ENCODE measurements at places on chromosomes 11 and 22.

DNA sequence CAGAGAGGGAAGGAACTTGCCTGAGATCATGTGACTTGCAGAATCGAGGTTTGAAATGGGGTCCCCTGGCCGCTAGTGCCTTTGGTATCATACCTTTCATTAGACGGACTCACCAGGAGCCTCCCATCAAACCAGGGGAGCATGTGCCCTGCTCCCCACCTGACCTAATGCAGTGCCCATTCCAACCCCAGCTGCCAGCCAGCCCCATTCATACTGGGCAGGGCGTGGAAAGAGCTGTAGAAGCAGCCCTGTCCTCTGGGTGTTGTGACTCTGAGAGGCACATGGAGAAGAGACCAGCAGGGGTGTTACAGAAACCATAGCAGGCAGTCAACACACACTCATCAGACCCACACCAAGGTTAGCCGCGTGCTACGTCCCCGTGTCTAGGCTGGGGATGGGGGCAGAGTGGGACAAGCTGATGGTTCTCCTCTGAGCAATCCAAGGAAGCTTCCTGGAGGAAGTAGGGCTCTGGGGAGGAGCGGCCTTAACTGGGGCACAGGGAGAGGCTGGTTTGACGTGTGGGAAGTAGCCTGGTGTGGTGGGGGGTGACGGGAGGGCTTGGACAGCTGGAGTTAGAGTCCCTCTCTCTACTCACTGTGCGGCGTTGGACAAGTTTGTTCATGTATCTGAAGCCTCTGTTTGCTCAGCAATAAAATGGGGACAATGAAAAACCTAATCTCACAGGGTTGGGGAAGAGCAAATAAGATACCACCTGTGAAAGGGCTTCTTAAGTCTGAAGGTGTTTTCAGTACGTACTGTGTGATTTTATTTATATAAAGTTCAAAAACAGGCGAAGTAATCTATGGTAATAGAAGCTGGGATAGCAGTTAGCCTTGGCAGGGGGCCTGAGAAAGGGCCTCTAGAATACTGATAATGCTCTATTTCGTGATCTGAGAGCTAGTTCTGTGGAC is 14.0 kb downstream of the GRIK4 start:
- DNase-seq: no peak

DNA sequence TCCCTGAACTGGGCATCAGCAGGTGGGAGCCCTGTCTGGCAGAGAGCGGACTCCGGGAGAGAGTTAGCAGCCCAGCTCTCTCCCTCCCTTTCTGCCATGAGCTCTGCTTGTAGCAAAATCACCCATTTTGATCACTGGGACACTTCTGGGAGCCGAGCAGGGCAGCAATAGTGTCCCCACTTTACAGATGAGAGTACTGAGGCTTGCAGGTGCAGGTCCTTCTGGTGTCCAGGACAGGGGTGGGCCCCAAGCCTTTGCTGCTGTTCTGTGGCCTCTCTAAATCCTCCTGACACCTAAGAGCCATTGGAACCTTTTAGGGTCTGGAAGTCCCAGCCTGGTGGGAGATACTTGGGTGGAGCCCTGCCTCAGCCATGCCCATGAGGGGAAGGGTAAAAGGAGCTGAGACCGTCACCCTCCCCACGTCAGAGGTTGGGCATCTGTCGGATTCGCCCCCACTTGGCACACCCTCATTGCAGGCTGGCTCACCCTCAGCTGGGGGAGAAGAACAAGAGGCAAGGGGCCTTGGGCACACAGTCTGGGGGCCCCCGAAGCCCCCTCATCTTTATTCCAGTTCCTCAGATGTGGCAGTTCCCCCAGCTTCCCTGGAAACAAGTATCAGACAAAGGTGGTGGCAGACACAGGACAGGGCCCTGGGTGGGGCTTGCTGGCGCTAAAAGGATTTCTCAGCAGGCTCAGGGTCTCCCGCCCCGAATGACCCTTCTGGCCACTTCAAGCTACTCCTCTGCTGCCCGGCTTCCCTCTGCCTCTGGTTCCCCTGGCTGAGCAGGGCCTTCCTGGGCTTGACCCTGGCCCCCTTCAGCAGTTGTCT is 4.5 kb downstream of the RIN1 start:
- no peak for DNase-seq

DNA sequence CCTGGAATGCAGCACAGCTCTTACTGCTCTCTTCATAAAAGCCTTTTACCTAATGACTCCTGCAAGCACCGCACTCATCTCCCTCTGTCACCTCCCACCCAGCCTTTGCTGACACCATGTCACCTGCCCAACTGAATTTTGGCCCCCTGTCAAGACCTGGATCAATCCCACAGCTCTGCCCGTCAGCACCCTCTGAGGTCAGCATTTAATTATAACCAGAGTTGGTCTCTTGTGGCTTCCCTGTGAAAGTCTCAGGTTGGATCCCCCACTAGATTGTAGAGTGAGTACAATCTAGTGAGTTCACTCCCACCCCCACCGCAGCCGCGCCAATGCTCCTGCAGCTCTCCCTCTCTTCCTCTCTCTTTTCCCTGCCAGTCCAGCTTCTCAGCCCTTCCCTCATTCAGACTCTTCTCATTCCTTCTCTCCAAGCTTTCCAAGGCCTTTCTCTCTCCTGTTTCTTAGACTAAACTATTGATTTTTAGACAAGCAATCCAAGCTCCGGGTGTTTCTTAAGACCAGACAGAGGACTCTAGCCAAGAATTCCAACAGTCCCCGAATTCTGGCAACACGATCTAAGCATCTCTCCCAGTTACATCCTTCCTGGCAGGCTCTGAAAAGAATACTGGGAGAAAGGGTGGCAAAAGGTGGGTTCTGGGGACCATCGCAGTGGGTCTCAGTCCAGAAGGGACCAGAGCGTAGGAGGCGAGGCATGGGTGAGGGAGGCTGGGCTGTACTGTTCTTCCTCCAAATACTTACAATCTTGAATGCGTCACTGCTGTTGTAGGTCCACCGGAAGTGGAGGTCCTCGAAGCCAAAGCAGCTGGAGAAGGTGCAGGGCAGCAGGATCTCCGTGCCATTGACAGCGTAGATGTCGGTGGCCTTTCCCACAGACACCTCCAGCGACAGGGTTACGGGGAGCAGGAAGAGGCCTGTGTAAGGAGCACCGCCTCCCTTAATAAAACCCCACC is 8.0 kb downstream of the SCN4B start:
- DNase-seq: no peak

DNA sequence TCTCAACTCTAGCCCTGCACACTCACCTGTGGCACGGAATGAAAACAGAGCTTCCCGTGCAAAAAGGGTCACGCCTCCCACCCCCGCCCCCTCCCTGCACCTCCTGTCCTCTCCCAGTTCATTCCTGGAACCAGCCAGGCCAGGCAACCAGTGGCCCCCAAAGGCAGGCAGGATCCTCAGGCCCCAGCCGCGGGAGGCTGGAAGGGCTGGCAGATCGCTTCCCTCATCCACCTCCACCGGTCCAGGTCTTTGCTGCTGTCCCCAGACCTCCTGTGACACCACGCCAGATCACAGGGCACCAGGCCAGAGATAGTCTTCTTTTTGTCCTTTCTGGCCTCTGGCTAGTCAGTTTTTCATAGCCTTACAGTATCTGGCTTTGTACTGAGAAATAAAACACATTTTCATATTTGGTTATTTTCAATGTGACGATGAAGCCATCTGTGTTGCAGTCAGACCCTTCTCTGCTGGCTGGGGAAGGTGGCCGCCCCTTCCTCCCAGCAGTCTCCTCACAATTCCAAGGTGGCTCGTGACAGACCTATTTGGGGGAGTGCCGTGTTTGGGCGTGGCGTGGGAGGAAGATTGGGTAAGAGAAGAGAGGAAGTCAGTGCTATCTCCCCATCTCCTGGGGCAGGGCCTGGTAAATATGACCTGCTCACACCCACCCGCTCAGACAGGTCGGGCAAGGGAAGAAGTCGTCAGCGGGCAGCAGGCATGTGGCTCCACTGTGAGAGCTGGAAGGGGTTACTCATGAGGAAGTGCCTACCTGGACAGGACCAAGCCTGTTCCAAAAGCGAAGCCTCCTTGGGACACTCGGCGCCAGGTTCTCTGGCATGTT is 9.1 kb downstream of the SSH3 start:
- DNase-seq: peak; percentile 67

DNA sequence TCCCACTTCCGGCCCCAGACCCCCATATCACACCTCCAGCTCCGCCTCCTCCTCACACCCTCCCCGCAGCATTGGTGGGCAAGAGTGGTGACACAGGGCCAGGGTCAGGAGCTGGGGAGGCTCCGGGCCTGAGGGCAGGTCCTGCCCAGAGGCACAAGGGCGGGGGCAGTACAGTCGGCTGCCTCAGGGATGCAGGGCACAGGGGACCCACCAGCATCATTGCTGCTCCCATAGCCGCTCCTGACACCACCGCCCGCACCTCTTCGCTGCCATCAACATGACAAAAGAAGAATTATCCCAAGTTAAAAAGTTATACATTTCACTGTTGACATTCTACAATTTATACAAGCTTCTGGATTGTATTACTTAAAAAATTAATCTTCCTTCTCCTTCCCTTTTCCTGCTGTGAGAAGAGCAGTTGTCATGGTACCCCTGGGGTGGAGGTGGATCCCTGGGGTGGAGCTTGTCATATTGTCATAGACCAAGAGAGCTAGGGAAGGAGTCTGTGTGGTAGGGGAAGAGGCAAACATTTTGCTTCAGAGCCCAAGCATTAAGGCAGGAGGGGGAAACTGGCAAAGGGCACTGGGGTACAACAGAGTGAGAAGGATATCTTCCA is 4.1 kb downstream of the SBF2 start:
- no peak for DNase-seq

- DNase-seq: no peak
These were observed 55.3 kb downstream of the ETS1 start for GRCh38 chr11:128532016-128532571.

GRCh38 chr11:20634044-20634443 is 34.6 kb downstream of the SLC6A5 start:
- DNase-seq: no peak

DNA sequence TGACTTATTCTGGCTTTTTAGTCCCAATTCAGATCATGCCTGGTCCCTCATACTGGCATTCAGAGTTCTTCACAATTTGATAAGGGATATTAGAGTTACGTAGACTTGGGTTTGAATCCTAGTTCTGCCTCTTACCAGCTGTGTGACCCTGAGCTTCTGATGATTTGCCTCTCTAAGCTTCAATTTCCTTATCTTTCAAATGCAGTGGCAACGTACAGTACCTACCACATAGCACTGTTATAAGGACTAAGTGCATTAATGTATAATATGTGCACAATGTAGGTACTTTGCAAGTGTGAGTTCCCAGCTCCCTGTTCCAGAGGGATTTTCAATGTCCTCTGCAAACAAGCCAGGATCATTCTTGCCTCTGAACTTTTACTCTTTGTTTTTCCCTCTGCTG is 7.3 kb downstream of the RHOG start:
- no peak for DNase-seq

GRCh38 chr11:35308157-35308556 is 111.2 kb downstream of the SLC1A2 start:
- no peak for DNase-seq

GRCh38 chr11:103591554-103591953 is 444.9 kb upstream of the DDI1 start:
- DNase-seq: no peak

DNA sequence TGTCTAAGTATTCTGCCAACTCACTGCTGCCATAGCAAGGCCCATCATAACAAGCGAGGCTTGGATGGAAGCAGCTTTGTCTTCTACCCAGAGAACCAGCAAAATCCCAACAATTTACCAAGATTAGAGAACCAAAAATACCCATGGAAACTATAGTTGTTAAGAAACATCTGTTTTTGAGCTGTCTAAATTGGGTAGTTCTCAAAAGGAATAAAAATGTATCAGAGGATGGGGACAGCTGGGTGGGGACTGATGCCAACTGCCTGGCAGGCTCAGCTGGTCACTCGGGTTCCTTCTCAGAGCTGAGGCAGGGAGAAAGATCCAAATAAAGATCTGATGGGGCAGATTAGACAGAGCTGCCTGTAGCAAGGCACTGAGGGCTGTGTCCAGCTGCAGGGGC is 85.9 kb upstream of the GRK3 start:
- DNase-seq: no peak

- no peak for DNase-seq
These were observed 33.3 kb downstream of the SMIM38 start for GRCh38 chr11:69189059-69189458.

DNA sequence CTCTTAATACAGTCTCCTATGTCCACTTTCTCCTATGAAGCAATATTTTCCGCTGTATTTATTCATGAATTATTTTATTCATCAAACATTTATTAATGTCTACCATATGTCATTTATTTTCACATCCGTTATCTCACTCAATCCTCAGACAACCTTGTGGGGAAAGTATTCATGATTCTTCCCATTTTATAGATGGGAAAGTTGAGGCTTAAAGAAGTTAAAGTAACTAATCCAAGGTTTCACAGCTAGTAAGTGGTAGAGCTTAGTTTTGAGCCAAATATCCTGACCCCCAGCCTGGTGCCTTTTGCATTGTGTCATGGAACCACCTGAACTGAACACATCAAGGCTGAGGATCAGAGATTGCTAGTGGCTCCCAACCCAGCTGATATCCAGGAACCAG is 66.6 kb downstream of the ISX start:
- no peak for DNase-seq

GRCh38 chr22:48653929-48654328 is 1173.7 kb downstream of the BRD1 start:
- no peak for DNase-seq

DNA sequence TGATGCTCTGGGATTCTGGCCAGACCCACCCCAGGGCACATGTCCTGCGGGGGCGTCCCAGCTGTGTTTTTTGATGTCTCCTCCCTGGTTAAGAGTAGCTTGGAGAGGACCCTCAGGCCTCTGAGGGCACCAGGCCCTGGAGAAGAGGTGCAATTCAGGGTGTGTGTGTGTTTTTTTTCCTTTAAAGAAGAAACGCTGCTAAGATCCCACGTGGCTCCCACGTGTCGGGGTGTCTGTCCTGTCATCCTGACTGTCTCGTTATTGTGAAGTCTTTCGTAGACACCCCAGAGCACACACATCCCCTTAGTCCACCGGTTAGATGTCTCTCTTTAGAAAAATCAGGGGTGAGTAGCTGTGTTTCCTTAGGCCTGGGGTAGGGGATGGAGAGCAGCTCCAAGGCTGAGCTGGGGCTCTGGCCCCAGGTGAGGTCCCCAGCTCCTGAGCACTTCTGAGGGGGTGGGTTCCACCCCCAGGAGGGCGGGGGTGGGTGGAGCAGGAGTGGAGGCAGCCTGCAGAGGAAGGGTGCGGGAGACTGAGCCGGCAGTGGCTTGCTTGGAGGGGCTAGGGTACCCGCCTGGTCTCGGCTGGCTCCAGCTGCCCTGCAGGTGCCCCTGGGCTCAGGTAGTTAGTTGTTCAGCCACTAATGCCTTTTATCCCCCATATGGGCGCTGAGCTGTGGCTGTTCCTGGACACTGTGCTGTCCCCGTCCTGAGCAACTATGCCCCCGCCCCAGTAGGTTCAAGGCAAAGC is 116.4 kb downstream of the CACNA1I start:
- DNase-seq: no peak

DNA sequence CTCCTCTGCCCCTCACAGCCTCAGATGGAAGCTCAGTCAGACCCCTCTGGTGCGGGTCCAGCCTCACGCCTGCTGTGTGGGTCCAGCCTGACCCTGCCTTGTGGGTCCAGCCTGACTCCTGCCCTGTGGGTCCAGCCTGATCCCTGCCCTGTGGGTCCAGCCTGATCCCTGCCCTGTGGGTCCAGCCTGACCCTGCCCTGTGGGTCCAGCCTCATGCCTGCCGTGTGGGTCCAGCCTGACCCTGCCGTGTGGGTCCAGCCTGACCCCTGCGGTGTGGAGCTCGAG is 445.3 kb downstream of the BRD1 start:
- DNase-seq: no peak

All from activated CD4-positive, alpha-beta memory T cell treated with anti-CD3 and anti-CD28 coated beads for 36 hours (primary cell).